Stimulated activated CD8-positive, alpha-beta memory T cell treated with anti-CD3 and anti-CD28 coated beads, Interleukin-15, amount 100 ng/mL, for 48 hours (primary cell): ENCODE measurements at places on chromosomes 2 and 18.

DNA sequence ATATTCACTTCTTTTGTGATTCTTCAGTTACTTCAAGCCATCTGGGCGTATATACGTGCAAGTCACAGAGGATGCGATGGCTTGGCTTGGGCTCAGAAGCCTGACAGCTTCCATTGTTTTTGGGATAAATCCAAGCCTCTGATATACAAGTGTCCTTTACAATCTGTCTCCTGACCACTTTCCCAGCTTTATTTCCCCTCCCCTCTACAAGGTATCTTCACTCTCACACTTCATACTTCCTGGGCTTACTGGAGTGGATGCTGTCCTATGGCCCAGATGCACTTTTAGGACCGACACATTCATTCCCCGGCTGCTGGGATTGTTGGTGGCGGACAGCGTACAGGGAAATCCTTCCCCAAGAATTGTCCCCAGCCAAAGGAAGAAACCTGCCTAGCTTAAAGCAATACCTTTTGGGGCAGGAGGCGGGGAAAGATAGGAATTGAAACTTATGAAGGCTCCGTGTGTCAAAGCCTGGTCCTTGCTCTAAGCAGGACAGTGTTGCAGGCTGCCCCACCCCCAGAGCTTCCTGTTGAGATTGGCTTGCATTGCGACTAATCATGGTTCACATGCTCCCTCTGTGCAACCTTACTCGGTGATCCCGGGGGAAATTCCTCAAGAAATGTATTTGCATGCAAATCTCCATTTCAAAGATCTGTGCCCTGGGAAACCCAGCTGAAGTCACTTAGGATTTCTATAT, 802.9 kb upstream of the ID2 start:
- DNase-seq: no peak

DNA sequence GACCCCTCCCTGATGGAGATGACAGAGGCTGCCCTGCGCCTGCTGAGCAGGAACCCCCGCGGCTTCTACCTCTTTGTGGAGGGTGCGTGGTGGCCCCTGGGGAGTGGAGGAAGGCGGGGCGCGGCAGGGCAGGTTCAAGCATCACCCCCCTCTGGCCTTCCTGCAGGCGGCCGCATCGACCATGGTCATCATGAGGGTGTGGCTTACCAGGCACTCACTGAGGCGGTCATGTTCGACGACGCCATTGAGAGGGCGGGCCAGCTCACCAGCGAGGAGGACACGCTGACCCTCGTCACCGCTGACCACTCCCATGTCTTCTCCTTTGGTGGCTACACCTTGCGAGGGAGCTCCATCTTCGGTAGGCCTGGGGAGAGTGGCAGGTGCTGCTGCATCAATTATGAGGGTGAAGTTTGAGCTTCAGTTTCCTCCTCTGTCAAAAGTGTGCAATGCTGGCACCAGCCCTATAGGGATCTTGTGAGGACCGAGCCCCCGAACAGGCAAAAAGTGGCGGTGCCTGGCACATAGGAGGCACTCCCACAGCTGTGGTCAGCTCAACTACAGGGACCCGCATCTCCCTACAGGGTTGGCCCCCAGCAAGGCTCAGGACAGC, 2.2 kb downstream of the ALPI start:
- no peak for DNase-seq

DNA sequence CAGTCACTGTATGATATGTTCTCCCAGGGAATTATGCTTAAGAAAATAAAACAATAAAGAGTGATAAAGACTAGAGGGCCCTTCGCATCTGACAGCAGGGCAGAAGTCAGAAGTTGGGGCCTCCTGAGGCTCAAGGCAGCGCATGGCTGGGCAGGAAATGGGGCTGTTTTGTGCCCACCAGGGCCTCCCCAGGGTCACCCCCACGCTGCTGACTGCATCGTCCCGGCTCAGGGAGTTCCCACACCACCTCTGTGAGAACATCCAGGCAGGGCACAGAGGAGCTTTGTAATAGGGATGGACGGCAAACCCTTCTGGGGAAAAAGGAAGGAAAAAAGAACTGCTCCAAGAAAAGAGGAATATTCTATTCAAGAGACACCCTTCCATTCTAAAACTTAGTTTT, 41.2 kb downstream of the PAX3 start:
- no peak for DNase-seq

- DNase-seq: no peak
Measured at GRCh38 chr2:177599139-177599688, 206.6 kb downstream of the AGPS start.

- no peak for DNase-seq
Measured at GRCh38 chr2:174774886-174775285, 10.6 kb upstream of the CHRNA1 start.

- DNase-seq: no peak
Measured at GRCh38 chr18:37636831-37637477, 71.4 kb upstream of the CELF4 start.

DNA sequence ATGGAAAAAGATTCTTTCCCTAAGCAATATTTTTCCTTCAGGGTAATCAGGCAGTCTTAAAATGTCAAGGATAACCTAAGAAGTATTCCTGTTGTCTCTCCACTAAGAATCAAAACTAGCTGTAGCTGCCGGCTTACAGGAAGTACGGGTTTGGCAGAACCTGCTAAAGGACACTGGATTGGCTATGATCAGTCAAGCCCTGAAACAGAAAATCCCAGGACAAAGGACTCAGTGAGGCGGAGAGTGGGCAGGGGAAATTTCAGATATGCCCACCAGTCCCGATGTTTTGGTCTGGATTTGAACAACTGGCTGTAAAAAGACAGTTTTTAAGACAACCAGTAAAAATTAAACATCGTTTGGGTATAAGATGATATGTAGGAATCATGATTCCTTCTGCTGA, 155.7 kb downstream of the HDAC4 start:
- no peak for DNase-seq

DNA sequence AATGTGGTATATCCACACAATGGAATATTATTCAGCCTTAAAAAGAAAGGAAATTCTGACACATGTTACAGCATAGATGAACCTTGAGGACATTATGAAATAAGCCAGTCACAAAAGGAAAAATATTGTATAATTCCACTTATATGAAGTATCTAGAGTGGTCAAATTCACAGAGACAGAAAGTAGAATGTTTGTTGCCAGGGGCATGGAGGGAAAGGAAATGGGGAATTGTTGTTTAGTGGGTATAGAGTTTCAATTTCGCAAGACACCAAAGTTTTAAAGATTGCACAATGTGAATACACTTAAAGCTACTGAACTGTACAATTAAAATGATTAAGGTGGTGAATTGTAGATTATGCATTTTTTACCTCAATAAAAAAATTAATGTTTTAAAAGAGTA, 92.9 kb downstream of the TXNL1 start:
- DNase-seq: no peak

DNA sequence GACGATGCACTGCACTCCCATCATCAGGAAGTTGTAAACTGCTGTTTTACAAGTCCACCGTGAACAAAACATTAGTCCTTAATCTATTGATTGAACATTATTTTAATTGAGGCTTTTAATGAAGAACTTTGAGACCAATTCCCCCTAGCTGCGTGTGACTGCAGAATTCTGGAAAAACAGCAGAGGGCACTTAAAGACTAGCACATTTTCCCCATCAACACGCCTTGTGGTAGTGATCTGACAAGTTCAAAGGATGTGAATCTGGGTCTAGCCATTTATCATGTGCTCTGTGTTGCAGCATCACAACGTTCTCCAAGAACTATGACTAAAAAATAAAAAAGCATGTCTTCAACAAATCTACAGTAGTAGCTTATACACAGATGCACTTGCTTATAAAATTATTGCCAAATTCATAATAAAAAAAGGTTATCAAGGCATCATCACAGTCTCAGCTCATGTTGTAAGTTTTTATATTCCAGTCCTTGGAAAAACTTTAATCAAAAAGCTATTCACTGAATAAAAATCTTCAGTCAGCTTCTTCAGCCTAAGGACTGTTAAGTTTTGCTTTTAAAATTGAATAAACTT, 35.8 kb downstream of the SKOR2 start:
- no peak for DNase-seq
